ENCODE measurements at places on chromosomes 7 and 10. TPM values are rescaled to one million over a fixed set of nuclear protein-coding genes. Genes with fewer than 3 reads are reported as not detected.

- H3K27me3 ChIP-seq: no peaks in the 10 kb centered on the region
- H3K4me1 ChIP-seq: no peaks in the 10 kb centered on the region
- no peak overlapping the region for H3K4me3 ChIP-seq
- no peaks in the 10 kb centered on the region for H3K36me3 ChIP-seq
- no peak for DNase-seq
- no peak overlapping the region for H3K27ac ChIP-seq
Measured at GRCh38 chr10:98492763-98493162, 46.0 kb upstream of the HPS1 start.

DNA sequence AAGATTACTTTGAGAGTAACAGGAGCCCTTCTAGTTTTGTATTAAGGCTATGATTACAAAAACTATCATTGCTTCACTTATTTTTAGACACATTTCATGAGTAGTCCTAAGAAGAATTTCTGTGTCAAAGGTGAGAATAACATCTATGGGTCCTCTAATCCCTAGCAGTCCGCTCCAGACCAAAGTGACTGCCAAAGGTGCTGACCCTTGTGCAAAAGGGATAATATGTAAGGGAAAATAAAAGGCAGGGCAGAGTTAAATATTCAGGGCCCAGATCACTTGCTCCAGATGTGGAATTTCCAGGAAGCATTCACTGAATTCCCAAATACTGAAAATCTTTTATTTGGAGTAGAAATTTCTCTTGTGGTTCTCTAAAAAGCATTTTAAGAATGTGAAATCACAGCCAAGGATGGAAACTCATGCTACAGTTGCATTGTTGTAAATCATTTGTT, 29.3 kb downstream of the RHOBTB1 start:
- H3K27ac ChIP-seq: peak overlapping the region; percentile 46
- no peak overlapping the region for H3K4me3 ChIP-seq
- peaks cover 7% of the 10 kb centered on the region for H3K36me3 ChIP-seq

- H3K27ac ChIP-seq: peak overlapping the region; percentile 33
- H3K4me3 ChIP-seq: no peak overlapping the region
- no peak for DNase-seq
- H3K4me1 ChIP-seq: peaks cover 17% of the 10 kb centered on the region
Measured at GRCh38 chr10:21363092-21363730, 162.3 kb downstream of the SKIDA1 start.

Gene IFIT1B
- not detected for total RNA-seq

GRCh38 chr7:50268223-50268622, 36.3 kb upstream of the IKZF1 start:
- no peaks in the 10 kb centered on the region for H3K36me3 ChIP-seq
- no peaks in the 10 kb centered on the region for H3K27me3 ChIP-seq
- no peak overlapping the region for H3K27ac ChIP-seq
- H3K4me1 ChIP-seq: no peaks in the 10 kb centered on the region

Gene ADARB2
- total RNA-seq: 3.4 TPM

DNA sequence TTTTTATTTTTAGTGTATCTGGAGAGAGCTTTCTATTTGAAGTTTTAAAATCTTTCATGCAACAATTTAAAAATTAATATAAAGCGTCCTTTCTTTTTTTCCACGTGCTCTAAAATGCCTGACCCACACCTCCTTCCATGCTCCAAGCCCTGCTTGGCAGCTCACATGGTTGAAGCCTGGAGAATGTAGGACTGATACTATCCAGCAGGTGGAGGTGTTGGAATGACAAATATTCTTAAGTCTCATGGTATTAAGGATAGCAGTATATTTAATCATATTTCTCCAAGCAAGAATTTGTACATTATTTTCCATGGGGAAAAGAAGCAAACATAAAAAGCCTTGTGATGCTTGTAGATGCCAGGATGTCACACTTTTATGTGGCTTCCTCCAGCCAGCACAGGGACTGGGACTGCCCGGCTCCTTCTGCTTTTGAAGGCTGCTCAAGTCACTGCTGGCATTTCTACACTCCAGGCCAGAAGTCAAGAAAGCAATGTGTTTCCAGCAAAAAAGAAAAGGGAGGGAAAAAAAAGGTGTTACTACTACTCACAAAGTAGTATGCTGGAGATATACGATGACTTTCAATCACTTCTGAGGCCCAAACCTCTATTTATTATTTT, 49.7 kb downstream of the BZW2 start:
- H3K36me3 ChIP-seq: no peaks in the 10 kb centered on the region
- no peak for DNase-seq
- no peaks in the 10 kb centered on the region for H3K4me1 ChIP-seq
- no peaks in the 10 kb centered on the region for H3K27me3 ChIP-seq
- H3K4me3 ChIP-seq: no peak overlapping the region

Gene BUD31
- 52.3 TPM for total RNA-seq

DNA sequence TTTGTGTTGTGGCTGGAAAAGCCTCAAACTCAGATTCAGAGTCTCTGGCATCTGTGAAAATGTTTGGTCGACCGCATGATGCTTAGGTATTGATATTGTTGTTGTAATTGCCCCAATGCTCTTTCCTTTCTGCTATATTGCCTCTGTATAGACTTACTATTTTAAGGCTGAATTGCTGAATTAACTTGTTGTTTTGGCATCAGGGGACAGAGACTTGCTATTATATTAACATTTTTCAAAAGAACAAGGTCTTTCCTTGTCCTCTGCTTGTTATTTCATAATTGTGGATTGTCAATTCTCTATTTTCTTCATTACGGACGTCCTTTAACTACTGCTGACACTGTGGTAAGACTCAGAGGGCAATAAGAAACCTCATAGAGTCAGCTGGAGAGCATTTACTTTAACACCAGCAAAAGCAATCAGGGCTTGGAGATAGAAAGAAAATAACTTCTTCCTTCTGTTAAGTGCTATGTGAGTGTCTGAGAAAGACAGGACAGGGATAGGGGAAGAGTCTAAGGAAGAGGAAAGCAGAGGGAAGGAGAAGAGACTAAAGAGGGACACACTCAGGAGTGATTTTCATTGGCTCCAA, 17.6 kb downstream of the CPED1 start:
- DNase-seq: no peak
- H3K4me3 ChIP-seq: no peak overlapping the region

DNA sequence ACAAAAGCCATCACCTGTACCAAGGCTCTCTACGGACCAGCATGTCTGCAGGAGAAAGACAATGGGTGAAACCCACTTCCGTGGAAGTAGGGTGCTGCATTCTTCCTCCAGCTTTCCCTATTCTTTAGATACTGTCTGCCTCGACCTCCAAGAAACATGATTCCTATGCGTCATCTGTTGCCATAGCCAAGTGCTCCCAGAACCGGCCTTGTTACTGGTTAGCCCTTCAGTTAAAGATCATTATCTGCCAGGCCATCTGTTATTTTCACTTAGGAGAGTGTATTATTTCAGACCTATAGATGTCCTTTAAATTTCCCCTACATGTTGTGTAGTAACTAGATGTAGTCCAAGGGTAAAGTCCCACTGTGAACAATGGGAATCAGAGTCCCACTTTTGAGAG, 89.0 kb upstream of the KIAA1217 start:
- no peak overlapping the region for H3K4me3 ChIP-seq
- H3K4me1 ChIP-seq: no peaks in the 10 kb centered on the region
- H3K27me3 ChIP-seq: no peaks in the 10 kb centered on the region
- no peak for DNase-seq
- H3K27ac ChIP-seq: no peak overlapping the region
- no peaks in the 10 kb centered on the region for H3K36me3 ChIP-seq

DNA sequence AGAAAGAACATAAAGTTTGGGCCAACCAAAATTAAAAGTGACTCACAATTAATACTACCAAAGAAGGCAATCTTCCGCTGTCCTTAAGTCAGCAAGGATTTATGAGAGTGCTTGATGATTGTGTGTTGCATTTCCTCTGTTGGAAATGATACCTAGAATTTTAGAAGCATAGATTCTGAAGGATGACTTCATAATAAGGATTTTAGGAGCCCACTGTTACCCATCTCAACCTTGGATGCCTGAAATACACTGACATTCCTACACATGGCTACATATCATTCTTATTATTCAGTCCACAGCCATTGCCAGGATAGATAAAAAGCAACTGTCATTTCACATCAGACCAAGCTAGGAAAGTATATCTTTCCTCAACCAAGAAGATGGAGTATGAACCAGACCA, 823.8 kb downstream of the LRMDA start:
- H3K4me1 ChIP-seq: no peaks in the 10 kb centered on the region
- no peak overlapping the region for H3K4me3 ChIP-seq
- H3K36me3 ChIP-seq: no peaks in the 10 kb centered on the region
- H3K27ac ChIP-seq: no peak overlapping the region

DNA sequence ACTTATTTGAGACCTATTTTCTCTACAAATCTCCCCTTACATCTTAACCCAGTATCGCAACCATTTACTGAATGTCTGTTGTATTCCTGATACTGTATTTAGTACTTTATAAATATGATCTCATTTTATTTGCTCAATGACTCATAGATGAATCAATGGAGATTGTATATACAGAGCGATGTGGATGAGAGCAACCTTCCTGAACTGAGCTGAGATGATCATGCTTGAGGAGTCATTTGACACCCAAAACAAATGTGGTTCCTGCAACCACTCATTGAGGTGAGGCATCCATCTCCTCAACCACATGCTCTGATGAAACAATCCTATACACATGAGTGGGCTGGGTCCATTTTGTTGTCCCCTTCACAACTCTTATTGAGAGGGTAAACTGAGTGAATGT, 250.0 kb downstream of the CDC14C start:
- no peak overlapping the region for H3K27ac ChIP-seq
- H3K4me3 ChIP-seq: no peak overlapping the region
- no peaks in the 10 kb centered on the region for H3K36me3 ChIP-seq
- DNase-seq: no peak
- H3K27me3 ChIP-seq: no peaks in the 10 kb centered on the region

GRCh38 chr7:159063046-159063840, 81.4 kb downstream of the VIPR2 start:
- H3K36me3 ChIP-seq: no peaks in the 10 kb centered on the region
- H3K27me3 ChIP-seq: no peaks in the 10 kb centered on the region
- H3K4me1 ChIP-seq: peaks cover 8% of the 10 kb centered on the region
- H3K27ac ChIP-seq: no peak overlapping the region
- H3K4me3 ChIP-seq: no peak overlapping the region

DNA sequence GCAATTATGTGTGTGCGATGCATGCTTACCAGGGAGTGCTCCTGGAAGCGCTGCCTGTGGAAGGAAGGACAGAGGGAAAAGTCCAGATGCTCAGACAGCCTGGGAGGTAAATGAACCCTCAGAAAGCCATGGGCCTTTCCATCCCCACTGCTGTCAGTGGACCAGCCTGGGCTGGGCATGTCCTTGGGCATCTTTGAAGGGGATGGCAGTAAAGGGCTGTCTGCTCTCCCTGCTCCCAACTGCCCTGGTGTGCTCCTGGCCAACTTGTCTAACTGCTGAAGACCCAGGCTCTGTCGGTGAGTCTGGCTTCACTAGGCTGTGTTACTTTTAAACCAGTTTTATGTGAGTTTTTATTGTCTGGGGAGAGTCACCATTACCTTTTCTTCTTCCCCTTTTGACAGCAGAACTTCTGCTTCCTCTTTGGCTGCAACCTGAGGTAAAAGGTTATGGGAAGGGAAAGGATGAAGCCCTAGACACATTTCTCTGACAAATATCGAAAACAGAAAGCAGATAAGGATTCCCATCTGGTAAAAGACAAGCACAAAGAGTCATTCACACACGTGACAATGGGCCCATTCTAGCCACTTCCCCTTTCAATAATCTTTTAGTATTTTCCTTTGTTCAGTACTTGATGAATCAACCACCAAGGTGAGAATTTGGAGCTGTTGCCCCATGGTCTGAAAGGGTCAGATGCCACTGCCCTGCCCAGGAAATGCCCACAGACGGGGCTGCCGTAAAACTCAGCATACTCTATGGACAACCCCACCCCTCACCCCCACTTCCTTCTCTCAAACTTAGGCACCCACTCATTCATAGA, 27.6 kb upstream of the PIK3AP1 start:
- no peaks in the 10 kb centered on the region for H3K27me3 ChIP-seq
- no peak overlapping the region for H3K27ac ChIP-seq
- no peaks in the 10 kb centered on the region for H3K36me3 ChIP-seq
- no peaks in the 10 kb centered on the region for H3K4me1 ChIP-seq
- no peak for DNase-seq

Gene CFAP43
- 0.25 TPM for total RNA-seq

- no peak overlapping the region for H3K27ac ChIP-seq
- no peaks in the 10 kb centered on the region for H3K4me1 ChIP-seq
- no peak for DNase-seq
- H3K27me3 ChIP-seq: no peaks in the 10 kb centered on the region
Measured at GRCh38 chr7:15546272-15546792, 15.5 kb downstream of the AGMO start.

DNA sequence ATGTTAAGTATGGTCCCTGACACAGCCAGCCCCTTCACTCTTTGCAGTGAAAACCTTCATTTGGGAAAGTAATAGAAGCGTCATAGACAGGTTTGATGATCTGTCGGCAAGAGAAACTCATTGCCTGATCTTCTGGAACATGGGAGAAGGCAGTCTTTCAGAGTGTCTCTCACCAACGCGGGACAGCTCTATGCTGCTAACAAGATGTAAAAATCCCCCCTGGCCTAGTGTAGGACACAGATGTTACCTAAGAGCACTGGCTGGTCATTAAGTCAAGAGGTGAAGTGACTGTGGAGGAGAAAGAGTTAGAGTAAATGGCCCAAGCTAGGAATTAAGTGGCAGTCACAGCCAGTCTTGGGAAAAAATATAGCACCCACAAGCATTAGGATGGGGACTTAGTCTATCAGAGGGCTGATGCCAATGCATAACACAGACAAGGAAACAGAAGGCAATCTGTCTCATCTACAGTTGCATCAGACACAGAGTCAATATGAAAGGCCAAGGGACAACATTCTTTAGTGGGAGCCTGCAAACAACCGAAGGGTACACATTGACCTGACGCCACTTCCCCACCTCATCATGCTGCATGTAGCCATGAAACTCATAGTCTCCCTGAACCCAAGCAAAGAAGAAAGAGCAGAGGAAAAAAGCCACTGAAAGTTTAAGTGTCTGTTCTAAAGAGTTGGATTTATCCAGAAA, 69.5 kb downstream of the SORCS1 start:
- no peaks in the 10 kb centered on the region for H3K36me3 ChIP-seq
- no peak overlapping the region for H3K27ac ChIP-seq
- no peak for DNase-seq
- no peaks in the 10 kb centered on the region for H3K27me3 ChIP-seq

DNA sequence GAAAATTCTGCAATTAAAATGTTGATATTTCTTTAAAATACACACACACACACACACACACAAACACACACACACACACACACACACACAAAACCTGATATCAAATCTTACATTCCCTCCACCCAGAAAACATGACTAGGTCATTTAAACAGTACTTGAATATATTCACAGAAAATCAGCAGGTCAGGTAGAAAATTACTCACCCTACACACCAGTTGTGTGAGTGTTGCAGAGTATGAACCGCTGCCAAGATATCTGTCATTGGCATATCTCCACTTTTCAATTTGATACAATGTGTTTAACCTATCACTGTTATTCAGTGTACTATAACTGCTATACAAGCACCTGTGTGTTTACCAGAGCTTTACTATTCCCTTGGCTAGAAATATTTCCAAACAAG, 283.6 kb upstream of the LRRTM3 start:
- no peaks in the 10 kb centered on the region for H3K27me3 ChIP-seq
- no peak overlapping the region for H3K4me3 ChIP-seq
- no peaks in the 10 kb centered on the region for H3K36me3 ChIP-seq
- no peaks in the 10 kb centered on the region for H3K4me1 ChIP-seq

Gene OIT3
- total RNA-seq: not detected

Measured in vagina (tissue), 2 donors.